ENCODE measurements at places on chromosomes 13 and 19. TPM values are rescaled to one million over a fixed set of nuclear protein-coding genes. Genes with fewer than 3 reads are reported as not detected.
A peak's percentile ranks its signal among the peaks of the same experiment; 100 is the strongest.

Gene SSC5D
- 11.8 TPM for total RNA-seq

Gene PLVAP
- 350 TPM for total RNA-seq

Gene MYO1F
- 326 TPM for total RNA-seq

Gene ZNF587B
- 26.8 TPM for total RNA-seq

Gene CCDC70
- not detected for total RNA-seq

Gene IL27RA
- total RNA-seq: 28.7 TPM

GRCh38 chr13:84400706-84401105 is 518.4 kb upstream of the SLITRK1 start:
- H3K27me3 ChIP-seq: no peaks in the 10 kb centered on the region
- no peak overlapping the region for H3K27ac ChIP-seq
- no peaks in the 10 kb centered on the region for H3K36me3 ChIP-seq
- no peak overlapping the region for H3K4me3 ChIP-seq

- no peak overlapping the region for H3K4me3 ChIP-seq
- no peaks in the 10 kb centered on the region for H3K27me3 ChIP-seq
- H3K36me3 ChIP-seq: no peaks in the 10 kb centered on the region
- no peak for DNase-seq
- no peak overlapping the region for H3K27ac ChIP-seq
These were observed 10.7 kb downstream of the THOP1 start for GRCh38 chr19:2795827-2796658.

- peak overlapping the region; percentile 100 for H3K27ac ChIP-seq
- H3K36me3 ChIP-seq: peaks cover 38% of the 10 kb centered on the region
- no peaks in the 10 kb centered on the region for H3K27me3 ChIP-seq
- H3K4me1 ChIP-seq: peaks cover 11% of the 10 kb centered on the region
- peak overlapping the region; percentile 90 for H3K4me3 ChIP-seq
These were observed 500 bp downstream of the PGLS start for GRCh38 chr19:17511724-17512573.

DNA sequence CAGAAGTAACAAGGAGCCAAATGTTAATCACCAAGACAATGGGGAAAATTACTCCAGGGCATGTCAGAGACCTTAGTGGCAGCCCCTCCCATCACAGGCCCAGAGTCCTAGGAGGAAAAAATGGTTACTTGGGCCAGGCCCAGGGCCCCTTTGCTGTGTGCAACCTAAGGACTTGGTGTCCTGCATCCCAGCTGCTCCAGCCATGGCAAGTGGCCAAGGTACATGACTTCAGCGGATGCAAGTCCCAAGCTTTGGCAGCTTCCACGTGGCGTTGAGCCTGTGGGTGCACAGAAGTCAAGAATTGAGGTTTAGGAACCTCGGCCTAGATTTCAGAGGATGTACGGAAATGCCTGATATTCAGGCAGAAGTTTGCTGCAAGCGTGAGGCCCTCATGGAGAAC is 46.7 kb downstream of the OR10H4 start:
- no peak for DNase-seq
- no peak overlapping the region for H3K4me3 ChIP-seq
- no peak overlapping the region for H3K27ac ChIP-seq

DNA sequence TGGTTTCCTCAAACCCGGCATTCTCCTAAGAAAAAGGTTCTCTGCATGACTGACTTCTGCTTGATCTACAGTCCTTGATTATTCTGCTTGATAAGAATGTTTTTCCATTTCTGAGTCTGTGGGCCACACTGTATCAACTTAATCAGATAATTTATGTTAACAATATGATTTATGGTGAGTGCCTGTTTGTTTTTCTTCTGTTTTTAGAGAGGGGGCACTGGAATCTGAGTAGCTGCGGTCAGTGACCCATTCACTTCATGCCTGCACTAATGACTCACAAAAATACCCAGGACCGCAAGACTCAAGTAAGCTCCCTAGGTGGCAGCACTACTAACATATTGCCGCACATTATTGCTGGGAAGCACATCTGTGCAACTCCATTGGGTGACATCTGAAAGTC is 542.3 kb upstream of the ATXN8OS start:
- DNase-seq: no peak
- H3K4me1 ChIP-seq: no peaks in the 10 kb centered on the region
- H3K4me3 ChIP-seq: no peak overlapping the region
- H3K27me3 ChIP-seq: no peaks in the 10 kb centered on the region

GRCh38 chr19:4730740-4731171 is 7.1 kb upstream of the DPP9 start:
- no peaks in the 10 kb centered on the region for H3K36me3 ChIP-seq
- no peak overlapping the region for H3K27ac ChIP-seq
- no peak overlapping the region for H3K4me3 ChIP-seq
- DNase-seq: no peak

GRCh38 chr13:75194717-75195462 is 287.1 kb downstream of the TBC1D4 start:
- H3K4me1 ChIP-seq: no peaks in the 10 kb centered on the region
- H3K27ac ChIP-seq: no peak overlapping the region
- H3K4me3 ChIP-seq: no peak overlapping the region

GRCh38 chr13:28613562-28613961 is 45.4 kb upstream of the POMP start:
- no peak overlapping the region for H3K4me3 ChIP-seq
- no peaks in the 10 kb centered on the region for H3K36me3 ChIP-seq
- H3K27ac ChIP-seq: no peak overlapping the region
- no peak for DNase-seq
- H3K27me3 ChIP-seq: no peaks in the 10 kb centered on the region

GRCh38 chr13:73625562-73626339 is 508.5 kb downstream of the KLF12 start:
- no peaks in the 10 kb centered on the region for H3K4me1 ChIP-seq
- H3K36me3 ChIP-seq: no peaks in the 10 kb centered on the region
- H3K27me3 ChIP-seq: no peaks in the 10 kb centered on the region
- H3K27ac ChIP-seq: no peak overlapping the region
- no peak for DNase-seq

DNA sequence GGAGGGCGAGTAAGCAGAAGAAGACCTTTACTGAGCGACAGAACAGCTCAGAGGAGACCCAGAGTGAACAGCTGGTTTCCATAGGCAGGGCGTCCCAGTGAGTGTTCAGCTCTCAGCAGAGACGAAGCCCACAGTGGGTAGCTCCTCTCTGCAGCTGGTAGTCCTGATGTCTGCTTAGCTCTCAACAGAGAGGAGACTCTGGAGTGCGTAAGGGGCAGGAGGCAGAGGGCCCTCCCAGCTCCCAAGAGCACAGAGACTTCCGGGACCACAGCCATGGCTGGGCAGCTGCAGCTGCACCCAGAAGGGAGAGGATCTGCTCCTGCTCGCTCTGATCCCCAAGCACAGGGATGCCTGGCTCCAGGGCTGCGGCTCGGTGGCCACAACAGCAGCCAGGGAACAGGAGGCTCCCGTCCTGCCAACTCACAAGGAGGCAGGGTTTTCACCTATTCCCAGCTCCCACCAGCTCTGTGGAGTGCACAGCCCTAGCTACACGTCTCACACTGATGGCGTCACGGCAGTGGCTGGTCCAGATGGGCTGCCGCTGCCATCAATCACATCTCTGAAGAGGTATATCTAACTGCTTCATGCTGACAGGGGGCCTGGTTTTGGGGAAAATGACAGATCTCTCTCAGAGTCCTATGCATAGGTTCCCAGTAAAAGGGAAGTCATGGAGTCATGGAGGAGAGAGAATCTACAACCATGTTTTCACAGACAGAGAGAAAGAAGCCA is 2660.1 kb upstream of the PCDH20 start:
- no peak for DNase-seq
- H3K27ac ChIP-seq: no peak overlapping the region
- H3K4me3 ChIP-seq: no peak overlapping the region
- H3K4me1 ChIP-seq: no peaks in the 10 kb centered on the region
- no peaks in the 10 kb centered on the region for H3K27me3 ChIP-seq

- no peaks in the 10 kb centered on the region for H3K36me3 ChIP-seq
- H3K27me3 ChIP-seq: no peaks in the 10 kb centered on the region
- H3K27ac ChIP-seq: no peak overlapping the region
- H3K4me3 ChIP-seq: no peak overlapping the region
These were observed 844 bp upstream of the ASPDH start for GRCh38 chr19:50514346-50515167.

DNA sequence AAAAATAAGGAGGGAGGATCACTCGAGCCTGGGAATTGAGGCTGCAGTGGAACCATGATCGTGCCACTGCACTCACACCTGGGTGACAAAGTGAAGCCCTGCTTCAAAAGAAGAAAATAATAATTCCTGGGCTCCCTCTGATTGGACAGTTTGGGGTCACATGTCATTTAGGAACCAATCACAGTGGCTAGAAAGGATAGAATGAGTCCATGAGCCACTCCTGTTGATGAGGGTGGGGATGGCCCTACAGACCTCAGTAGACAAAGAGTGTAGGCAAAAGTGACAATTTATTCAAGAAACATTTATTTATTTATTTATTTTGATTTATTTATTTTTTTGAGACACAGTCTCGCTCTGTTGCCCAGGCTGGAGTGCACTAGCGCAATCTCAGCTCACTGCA is 26.8 kb upstream of the ADGRE5 start:
- H3K4me1 ChIP-seq: peaks cover 12% of the 10 kb centered on the region
- DNase-seq: no peak
- H3K36me3 ChIP-seq: no peaks in the 10 kb centered on the region

GRCh38 chr13:50386541-50387050 is 371.4 kb downstream of the KCNRG start:
- H3K36me3 ChIP-seq: no peaks in the 10 kb centered on the region
- DNase-seq: no peak
- H3K27ac ChIP-seq: no peak overlapping the region
- no peaks in the 10 kb centered on the region for H3K27me3 ChIP-seq
- H3K4me3 ChIP-seq: no peak overlapping the region
- H3K4me1 ChIP-seq: no peaks in the 10 kb centered on the region

All from spleen (tissue), 13 donors.